Progenitor cell of endocrine pancreas (in vitro differentiated cells): ENCODE measurements at places on chromosomes 7 and 10. TPM values are rescaled to one million over a fixed set of nuclear protein-coding genes. Genes with fewer than 3 reads are reported as not detected.

- H3K27me3 ChIP-seq: no peaks in the 10 kb centered on the region
- H3K4me3 ChIP-seq: no peak overlapping the region
Measured at GRCh38 chr7:21314954-21315353, 112.9 kb upstream of the SP4 start.

DNA sequence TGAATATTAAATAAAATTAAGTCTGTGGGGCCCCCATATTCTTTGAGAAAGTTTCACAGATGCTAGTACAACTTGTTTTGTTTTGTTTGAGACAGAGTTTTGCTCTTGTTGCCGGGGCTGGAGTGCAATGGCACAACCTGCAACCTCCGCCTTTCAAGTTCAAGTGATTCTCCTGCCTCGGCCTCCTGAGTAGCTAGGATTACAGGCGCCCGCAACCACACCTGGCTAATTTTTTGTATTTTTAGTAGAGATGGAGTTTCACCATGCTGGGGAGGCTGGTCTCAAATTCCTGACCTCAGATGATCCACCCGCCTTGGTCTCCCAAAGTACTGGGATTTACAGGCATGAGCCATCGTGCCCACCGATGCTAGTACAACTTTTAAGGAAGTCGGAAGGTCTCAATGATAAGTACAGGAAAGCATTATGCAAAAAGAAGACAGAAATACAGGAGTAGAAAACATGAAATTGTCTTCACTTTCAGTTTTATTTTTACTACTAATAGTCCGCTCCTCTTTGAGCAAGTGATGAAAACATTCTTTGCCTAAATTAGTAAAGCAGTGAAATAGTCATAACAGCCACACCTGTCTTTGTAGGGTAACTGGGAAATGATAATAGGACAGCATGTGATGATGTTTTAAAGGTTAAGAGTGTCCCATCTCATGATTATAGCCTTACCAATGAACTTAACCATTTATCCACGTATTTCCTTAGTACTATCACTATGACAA is 147.5 kb downstream of the SEMA3D start:
- peaks cover 1% of the 10 kb centered on the region for H3K36me3 ChIP-seq
- H3K27me3 ChIP-seq: no peaks in the 10 kb centered on the region
- no peak overlapping the region for H3K27ac ChIP-seq
- no peak for DNase-seq
- no peak overlapping the region for H3K4me3 ChIP-seq

GRCh38 chr10:47366731-47367460 is 17.2 kb downstream of the ZNF488 start:
- peaks cover 24% of the 10 kb centered on the region for H3K27me3 ChIP-seq
- H3K4me1 ChIP-seq: peaks cover 4% of the 10 kb centered on the region
- no peak overlapping the region for H3K4me3 ChIP-seq
- no peaks in the 10 kb centered on the region for H3K36me3 ChIP-seq
- no peak for DNase-seq
- H3K27ac ChIP-seq: no peak overlapping the region

GRCh38 chr7:44962483-44963251 is 16.1 kb downstream of the MYO1G start:
- no peak overlapping the region for H3K27ac ChIP-seq
- H3K36me3 ChIP-seq: no peaks in the 10 kb centered on the region
- H3K27me3 ChIP-seq: peaks cover 23% of the 10 kb centered on the region
- DNase-seq: peak; percentile 37

DNA sequence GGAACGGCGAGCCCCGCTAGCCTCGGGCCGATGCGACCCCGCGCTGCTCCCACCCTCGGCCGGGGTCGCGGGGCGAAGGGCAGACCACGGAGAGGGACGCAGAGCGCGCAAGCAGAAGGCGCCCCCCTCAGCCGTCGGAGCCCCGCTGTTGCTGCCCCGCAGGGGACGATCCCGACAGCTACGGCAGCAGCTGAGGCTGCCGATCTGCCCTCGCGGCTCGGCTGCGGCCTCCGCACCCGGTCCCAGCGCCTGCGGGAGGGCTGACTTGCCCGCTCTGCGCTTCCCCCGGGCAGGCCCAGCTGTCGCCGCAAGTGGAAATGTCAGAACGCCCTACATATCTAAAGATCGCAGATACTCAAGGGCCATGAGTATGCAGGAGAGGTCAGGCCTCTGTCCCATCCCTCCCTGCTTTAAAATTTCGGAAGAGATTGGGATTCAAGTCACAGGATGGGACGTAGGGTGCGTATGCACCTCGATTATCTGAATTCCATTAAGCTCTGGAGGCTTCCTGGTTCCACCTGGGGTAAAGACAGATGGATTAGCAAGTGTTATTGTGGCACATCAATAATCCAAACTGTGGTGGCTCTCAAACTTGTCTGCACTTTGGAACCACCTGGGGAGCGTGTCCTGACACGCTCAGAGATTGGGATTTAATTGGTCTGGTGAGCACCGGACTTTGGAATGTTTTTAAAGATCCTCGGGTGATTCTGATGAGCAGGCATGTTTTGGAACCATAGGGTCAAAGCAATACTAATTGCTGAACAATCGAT is at the start of gene CRPPA:
CRPPA (minus strand) TSS at position 206 of the 770 bp plus-strand sequence. CDS start 216 bp downstream, outside the sequence.
- H3K27me3 ChIP-seq: no peaks in the 10 kb centered on the region
- H3K36me3 ChIP-seq: no peaks in the 10 kb centered on the region
- H3K4me1 ChIP-seq: peaks cover 18% of the 10 kb centered on the region
- peak; percentile 41 for DNase-seq
- peak within 1 kb of the TSS; percentile 88 for H3K4me3 ChIP-seq
- peak within 1 kb of the TSS; percentile 99 for H3K27ac ChIP-seq

DNA sequence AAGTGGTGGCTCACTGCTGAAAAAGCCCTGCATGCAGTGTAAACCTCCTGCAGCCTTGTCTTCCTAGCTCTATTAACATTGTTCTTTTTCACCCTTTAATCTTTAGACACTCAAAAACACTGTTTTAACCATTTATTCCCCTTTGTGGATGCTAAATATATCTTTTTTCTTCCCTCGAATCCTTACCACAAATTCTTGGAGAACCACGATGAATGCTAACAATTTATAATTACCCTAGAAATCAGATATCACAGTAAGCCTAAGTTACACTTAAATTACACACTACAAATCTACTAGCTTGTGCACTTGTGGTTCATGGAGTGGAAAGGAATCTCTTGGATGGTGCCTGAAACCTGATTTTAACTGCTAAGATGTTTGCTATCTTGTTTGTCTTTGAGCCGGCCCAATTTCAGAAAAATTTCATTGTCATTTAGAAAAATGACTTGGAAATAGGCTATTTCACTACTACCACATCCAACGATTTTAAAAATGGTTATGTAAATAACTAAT is 125.1 kb upstream of the NOBOX start:
- no peak for DNase-seq
- no peaks in the 10 kb centered on the region for H3K4me1 ChIP-seq

- peaks cover 3% of the 10 kb centered on the region for H3K4me1 ChIP-seq
- H3K27me3 ChIP-seq: no peaks in the 10 kb centered on the region
- H3K27ac ChIP-seq: no peak overlapping the region
- H3K4me3 ChIP-seq: no peak overlapping the region
- DNase-seq: no peak
Measured at GRCh38 chr7:103474956-103475355, 28.9 kb upstream of the SLC26A5 start.

DNA sequence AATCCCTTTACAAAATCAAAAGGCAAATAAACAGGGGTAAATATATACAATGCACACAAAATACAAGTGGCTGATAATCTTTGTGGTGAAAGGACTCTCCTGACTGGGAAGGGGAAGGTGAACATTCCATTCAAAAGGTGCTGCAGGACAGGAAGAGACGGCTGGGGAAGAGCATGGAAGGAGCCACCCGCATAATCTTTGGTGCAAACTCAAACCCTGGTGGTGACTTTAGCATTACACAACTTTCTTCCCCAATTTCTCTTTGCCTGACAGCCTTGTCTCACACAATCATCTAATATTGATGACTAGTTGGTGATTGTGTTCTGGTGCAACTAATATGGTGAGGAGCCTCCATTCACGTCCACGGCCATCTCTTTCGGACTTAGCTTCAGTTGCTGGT is 117.0 kb upstream of the EGFR start:
- H3K36me3 ChIP-seq: no peaks in the 10 kb centered on the region
- no peak for DNase-seq
- peaks cover 10% of the 10 kb centered on the region for H3K27me3 ChIP-seq
- no peak overlapping the region for H3K4me3 ChIP-seq
- H3K27ac ChIP-seq: no peak overlapping the region

DNA sequence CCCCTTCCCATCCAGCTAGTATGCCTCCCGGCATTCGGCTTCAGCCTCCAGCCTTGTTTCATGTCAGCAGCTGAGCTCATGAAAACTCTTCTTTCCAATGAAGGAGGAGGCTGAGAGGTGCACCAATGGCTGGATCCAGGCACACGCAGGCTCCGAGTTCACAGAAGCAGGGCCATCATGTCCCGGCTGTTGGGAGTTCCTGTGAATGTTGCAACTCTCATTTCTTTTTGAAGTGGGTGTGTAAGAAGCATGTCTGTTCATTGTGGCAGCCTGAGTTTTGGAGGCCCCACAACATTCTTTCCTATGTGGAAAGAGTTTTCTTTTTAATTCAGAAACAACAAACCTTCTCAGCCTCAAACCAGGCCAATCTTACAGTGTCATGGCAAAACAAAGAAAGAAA is 89.7 kb downstream of the PTPRE start:
- H3K36me3 ChIP-seq: no peaks in the 10 kb centered on the region
- no peak overlapping the region for H3K27ac ChIP-seq
- DNase-seq: no peak
- no peaks in the 10 kb centered on the region for H3K4me1 ChIP-seq
- peaks cover 43% of the 10 kb centered on the region for H3K27me3 ChIP-seq
- no peak overlapping the region for H3K4me3 ChIP-seq

DNA sequence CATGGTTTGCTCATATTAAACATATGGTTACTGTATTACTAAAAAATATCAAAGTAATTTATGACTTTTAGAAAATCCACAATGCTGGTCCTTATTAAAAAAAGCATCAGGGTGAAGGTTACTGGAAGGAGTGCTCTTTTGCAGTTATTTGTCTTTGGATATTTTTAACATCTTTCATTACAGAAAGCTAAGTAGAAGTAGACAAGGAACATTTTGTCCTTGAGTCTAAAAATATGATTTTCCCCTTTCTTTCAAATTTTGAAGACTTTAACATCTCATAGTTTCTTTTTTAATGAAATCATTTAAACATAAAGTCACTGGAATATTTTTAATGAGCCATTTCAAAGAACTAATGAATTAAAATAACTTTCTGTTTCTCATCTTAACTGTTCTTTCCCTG is 110.1 kb upstream of the TNS3 start:
- DNase-seq: no peak
- peaks cover 2% of the 10 kb centered on the region for H3K4me1 ChIP-seq
- H3K27ac ChIP-seq: no peak overlapping the region
- H3K27me3 ChIP-seq: no peaks in the 10 kb centered on the region
- H3K4me3 ChIP-seq: no peak overlapping the region
- no peaks in the 10 kb centered on the region for H3K36me3 ChIP-seq

- no peak for DNase-seq
- H3K4me3 ChIP-seq: no peak overlapping the region
- H3K36me3 ChIP-seq: no peaks in the 10 kb centered on the region
- no peak overlapping the region for H3K27ac ChIP-seq
Measured at GRCh38 chr7:24406789-24407299, 122.9 kb downstream of the NPY start.

- no peak overlapping the region for H3K27ac ChIP-seq
- H3K4me3 ChIP-seq: no peak overlapping the region
- no peaks in the 10 kb centered on the region for H3K4me1 ChIP-seq
- peaks cover 14% of the 10 kb centered on the region for H3K27me3 ChIP-seq
- no peak for DNase-seq
Measured at GRCh38 chr10:1394155-1394912, 338.1 kb downstream of the WDR37 start.

DNA sequence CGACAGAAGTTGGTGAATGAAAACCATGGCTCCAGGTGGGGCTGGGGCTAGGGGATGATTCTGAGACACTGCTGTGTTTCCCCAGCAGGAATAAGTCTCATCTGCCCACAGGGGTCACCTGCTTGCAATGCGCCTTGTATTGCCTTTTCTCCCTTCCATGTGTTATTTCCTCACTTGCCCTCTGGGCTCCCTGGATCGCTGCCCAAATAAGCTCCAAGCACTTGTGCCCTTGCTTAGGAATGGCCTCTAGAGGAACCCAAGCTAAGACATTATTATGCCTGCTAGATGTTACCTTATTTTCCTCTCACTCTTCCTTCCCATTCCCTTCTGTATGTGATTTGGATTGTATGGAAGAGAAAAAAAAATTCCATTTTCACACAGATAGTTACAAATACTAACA is 24.8 kb upstream of the PLPP4 start:
- H3K4me3 ChIP-seq: no peak overlapping the region
- DNase-seq: no peak
- peaks cover 23% of the 10 kb centered on the region for H3K27me3 ChIP-seq
- peaks cover 1% of the 10 kb centered on the region for H3K4me1 ChIP-seq

- H3K27me3 ChIP-seq: no peaks in the 10 kb centered on the region
- no peak for DNase-seq
- no peaks in the 10 kb centered on the region for H3K4me1 ChIP-seq
- no peak overlapping the region for H3K4me3 ChIP-seq
Measured at GRCh38 chr10:119812684-119813083, 60.0 kb downstream of the MCMBP start.

GRCh38 chr10:52908478-52908877 is 135.9 kb upstream of the MBL2 start:
- H3K27ac ChIP-seq: no peak overlapping the region
- DNase-seq: no peak
- no peaks in the 10 kb centered on the region for H3K27me3 ChIP-seq
- H3K4me1 ChIP-seq: peaks cover 4% of the 10 kb centered on the region
- H3K36me3 ChIP-seq: no peaks in the 10 kb centered on the region
- no peak overlapping the region for H3K4me3 ChIP-seq

DNA sequence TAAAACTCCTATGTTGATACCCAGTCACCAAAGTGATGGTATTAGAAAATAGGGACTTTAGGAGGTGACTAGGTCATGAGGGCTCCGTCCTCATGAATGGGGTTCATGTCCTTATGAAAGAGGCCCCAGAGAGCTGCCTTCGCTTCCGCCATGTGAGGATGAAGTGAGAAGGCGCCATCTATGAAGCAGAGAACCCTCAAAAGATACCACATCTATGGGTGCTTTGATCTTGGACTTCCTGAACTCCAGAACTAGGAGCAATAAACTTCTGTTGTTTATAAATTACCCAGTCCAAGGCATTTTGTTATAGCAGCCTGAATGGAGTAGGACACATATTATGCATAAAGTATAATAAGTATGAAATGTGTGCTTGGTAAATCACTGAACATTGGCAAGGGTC is 8.1 kb upstream of the PDSS1 start:
- peaks cover 23% of the 10 kb centered on the region for H3K27me3 ChIP-seq
- H3K4me1 ChIP-seq: no peaks in the 10 kb centered on the region
- no peak for DNase-seq
- H3K27ac ChIP-seq: no peak overlapping the region
- H3K4me3 ChIP-seq: no peak overlapping the region

Gene UPK3BL2
- total RNA-seq: 9.4 and 13.4 TPM in 2 replicates

Gene WBP1L
- total RNA-seq: 29.9 and 30.7 TPM in 2 replicates

Gene FLNC
- 6.9 and 11.7 TPM in 2 replicates for total RNA-seq

Gene LIPF
- total RNA-seq: not detected in 2 replicates

Gene OR2A25
- not detected in 2 replicates for total RNA-seq

Gene CALN1
- 0.62 and 0.79 TPM in 2 replicates for total RNA-seq

Gene MXI1
- total RNA-seq: 27.6 and 30.6 TPM in 2 replicates

Gene TMEM26
- total RNA-seq: 0.24 and 0.87 TPM in 2 replicates
